Activated CD4-positive, alpha-beta T cell treated with anti-CD3 and anti-CD28 coated beads, Interleukin-2, amount 10 ng/mL, durations not matched to agents 7 days and 5 days (primary cell): ENCODE measurements at places on chromosomes 5 and 9. TPM values are rescaled to one million over a fixed set of nuclear protein-coding genes. Genes with fewer than 3 reads are reported as not detected.

- no peak for DNase-seq
These were observed 176.1 kb downstream of the CETN3 start for GRCh38 chr5:90233476-90233875.

DND1 gene
- total RNA-seq: 2.2 TPM

DNA sequence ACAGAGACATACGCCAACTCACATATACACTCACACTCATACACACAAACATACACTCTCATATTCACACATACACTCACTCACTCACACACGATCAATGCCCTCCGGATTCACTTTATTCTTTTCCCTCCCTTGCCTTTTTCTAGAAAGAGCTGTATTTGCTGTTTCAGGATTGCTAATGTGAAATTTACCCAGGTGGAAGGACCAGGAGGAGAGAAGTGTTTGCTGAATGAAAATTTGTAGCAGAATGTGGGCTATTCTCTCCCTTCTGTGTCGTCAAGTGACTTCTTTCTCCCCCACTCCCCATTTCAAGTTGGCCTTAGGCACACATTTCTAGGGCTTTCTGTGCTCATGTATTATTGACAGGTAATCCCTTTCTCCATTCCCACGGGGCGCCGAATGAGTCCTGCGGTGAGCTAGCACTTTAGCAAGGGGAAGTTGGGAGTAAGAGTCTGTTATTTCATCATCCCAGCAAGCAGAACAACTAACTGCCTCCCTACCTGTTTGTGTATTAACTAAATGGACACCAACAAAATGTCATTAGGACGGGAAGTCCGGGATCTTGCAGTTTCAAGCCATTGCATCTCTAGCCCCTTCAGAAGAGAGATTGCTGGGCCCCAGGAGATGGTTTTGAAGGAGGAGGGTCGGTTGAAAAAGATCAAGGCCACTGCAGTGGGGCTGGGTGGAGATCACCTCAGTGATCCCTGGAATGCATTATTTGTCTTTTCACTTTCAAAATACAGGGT lies 97.1 kb upstream of the TAF11L2 start:
- no peak for DNase-seq

- DNase-seq: no peak
These were observed 92.5 kb downstream of the ATPSCKMT start for GRCh38 chr5:10157085-10157669.

DNA sequence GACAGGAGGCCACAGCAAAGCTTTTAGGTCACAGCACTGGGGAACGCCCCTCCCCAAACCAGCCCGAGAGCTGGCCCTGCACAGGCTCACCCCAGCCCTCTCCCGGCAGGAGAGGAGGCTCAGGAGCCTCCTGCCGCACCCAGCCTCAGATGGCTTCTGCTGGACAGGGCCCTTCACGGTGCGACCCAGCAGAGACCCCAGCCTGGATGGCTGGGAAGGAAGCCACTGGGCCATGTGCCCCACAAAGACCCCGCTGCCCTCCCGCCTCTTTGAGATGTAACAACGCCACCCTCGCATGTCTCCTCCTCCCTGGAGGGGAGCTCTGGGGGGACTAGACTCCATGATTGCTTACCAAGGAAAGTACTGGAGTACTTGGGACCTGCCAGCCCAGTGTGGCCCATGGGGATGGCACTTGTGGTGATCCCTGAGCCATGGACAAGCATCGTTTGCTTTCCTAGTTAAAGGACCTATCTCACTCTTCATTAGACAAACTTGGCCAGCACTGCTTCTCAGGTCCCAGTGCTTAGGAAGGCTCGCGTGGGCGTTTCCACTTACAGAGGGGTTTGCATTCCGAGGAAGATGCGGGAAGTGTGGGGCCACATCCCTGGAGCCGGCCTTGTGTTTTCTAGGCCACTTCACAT lies 9.0 kb downstream of the MYMK start:
- no peak for DNase-seq

- no peak for DNase-seq
These were observed 806 bp downstream of the ZNF474 start for GRCh38 chr5:122130152-122130551.

JAK2 gene
- total RNA-seq: 55.4 TPM

GRCh38 chr5:147180751-147181150 lies 54.1 kb upstream of the STK32A start:
- DNase-seq: no peak

DNA sequence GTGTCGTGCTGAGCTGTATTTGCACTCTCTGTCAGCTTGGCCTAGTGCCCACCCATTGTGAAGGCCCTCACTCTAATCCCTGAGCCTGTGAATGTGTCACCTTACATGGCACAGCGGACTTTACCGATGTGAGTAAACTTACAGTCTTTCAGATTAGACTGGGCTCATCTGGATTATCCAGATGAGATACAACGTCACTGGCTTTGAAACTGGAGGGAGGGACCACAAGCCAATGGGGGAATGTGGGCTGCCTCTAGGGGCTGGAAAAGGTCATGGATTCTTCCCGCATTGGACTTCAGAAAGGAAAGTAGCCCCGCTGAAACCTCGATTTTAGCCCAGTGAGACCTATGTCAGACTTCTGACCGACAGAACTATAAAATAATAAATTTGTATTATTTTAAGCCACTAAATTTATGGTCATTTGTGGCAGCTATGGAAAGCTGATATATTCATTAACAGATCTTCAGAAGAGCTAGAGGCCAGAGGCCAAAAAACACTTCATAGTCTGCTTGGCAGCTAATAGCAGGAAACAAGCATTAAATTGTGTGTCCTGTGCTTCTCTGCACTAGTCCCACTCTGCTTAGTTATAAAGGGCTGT lies 139.0 kb upstream of the GAS1 start:
- no peak for DNase-seq

GRCh38 chr5:139513852-139514485 lies 31.4 kb upstream of the STING1 start:
- DNase-seq: no peak

PLEKHG4B gene
- 0.10 TPM for total RNA-seq

IL17B gene
- not detected for total RNA-seq

DNA sequence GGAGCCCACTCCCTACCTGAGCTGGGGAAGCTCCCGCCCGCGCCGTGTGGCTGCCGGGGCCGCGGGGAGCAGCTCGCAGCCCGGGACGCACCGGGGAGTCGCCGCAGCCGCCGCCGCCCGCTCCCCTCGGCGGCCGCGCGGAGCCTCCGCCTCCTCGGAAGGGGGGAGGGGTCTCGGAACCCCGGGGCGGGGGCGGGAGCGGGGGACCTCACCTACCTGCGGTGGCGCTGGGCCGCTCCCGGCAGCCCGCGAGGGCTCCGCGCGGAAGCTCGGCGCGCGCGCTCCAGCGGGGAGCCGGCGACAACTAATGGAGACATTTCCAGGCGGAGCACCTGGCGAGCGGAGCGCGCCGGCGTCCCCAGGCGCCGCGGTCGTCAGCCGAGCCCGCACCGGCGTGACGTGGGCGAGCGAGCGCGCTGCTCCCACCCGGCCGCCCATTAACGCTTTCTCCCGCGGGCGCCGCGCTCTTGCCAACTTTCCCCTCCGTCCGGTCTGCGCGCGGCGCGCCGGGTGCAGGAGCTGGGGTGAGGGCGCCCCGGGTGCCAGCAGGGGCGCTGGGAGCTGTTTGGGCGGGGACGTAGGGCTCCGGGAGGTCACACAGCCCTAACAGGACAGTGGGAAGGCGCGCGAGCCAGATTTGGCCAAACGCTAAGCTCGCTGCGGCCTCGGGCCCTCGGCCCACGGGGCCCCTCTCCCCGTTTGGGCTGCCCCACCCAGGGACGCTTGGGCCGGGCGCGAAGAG lies 4.3 kb upstream of the IRX4 start:
- DNase-seq: no peak

WDR41 gene
- 18.0 TPM for total RNA-seq

DNA sequence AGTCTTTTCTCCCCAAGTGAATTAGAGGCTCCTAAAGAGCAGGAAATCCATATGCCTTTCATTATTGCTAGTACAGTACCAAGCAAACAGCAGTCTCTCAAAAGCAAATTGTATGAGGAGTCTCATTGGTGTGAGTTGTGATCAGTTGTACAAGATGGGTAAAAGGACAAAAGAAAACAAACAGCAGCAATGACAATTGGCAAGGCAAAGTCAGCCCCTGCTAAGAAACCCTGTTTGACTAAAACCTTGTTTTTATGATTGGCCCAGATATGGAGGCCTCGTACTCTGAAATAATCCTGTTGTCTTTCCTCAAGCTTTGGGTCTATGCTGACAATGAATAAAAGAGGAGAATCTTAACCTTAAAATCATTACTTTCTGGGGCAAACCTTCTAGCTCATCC lies 69.8 kb downstream of the FOXD1 start:
- no peak for DNase-seq

DNA sequence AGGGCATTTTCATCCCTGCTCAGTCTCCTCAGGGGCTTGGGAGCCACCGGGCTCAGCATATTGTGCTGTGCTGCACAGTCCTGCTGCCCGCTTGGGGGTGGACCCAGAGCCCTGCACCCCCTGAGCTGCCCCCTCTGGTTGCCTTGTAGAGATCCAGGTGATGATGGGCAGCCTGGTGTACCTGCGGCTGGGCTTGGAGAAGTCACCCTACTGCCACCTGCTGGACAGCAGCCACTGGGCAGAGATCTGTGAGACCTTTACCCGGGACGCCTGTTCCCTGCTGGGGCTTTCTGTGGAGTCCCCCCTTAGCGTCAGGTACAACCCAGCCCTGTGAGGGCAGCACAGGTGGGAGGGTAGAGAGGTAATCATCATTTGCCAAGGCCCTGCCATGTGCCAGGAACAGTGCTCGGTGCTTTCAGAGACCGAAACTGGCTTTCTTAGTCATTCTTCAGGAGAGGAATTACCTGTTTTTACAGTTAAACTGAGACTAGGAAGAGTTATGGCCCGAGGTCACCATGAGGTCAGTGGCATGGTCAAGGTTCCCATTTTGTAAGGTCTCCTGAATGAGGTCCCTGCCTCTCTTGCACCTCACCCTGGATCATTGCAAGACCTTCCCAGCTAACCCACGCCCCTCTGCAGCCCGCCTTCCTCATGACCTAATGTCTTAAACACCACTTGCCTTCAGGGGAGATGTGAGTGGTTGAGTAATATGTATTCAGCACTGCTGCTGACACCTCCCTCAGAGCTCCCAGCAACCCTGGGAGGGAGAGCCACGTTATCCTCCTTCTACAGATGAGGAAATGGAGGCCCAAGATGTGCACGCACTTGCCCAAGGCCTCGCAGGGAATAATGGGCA lies 7.5 kb downstream of the NHP2 start:
- DNase-seq: peak; percentile 77

TMEM232 gene
- 0.64 TPM for total RNA-seq
